ENCODE measurements at places on chromosomes 5 and 9.

- DNase-seq, result no peak
Measured at GRCh38 chr9:97531888-97532376, 30.5 kb downstream of the TMOD1 start.

DNA sequence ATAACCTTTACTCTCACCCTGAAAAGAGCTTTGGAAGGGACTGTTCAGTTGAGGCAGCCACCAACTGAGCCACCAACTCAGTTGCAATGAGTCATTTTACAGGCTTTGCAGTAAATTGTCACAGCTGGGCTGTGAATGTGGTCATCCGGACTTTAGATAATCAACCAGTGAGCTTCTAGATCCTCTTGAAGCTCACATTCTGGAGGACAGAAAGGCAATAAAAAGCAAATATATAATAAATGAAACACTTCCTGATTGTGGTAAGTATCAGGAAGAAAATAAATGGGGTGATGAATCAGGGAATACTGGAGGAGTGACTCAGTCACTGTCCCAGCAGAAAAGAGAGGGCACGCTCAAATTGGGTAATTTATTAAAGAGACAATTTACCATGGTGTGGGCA, 13.2 kb upstream of the C5orf58 start:
- DNase-seq, result no peak

DNA sequence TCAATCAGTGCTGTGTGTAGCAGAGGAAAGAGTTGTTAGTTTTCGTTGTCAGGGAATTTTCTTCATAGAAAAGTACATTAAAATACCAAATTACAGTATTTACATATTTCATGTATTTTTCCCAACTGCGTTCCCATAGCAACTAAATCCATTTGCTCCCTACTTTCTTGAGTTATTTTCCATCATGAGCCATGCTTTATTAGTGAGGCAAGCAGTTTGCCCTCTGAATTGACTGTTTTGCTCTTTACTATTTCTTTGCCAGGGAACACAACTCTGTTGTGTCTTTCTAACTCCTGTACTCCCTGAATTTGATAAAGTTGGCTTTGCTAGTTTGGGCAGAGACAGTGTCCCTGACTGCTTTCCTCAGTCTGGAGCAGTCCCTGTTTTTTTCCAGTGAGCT, 276.2 kb upstream of the SLC30A5 start:
- DNase-seq, result no peak

DNA sequence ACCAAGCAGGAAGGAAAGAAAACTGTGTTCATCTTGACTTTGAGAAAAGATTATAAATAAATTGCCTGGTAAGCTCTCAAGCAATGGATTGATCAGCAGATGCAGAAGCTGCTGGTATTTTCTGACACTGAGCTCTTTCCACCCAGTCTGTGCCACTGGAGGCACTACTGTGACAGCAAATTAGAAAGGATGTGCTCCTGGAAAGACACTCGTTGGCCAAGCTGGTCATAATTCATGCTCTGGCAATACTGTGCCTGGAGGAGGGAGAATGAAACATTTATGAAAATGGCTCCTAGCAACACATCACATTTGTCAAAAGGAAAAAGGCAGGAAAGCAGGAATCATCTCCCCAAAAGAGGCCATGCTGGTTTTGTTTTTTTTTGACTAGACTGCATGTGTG, 84.2 kb downstream of the CAVIN4 start:
- DNase-seq, result no peak

- no peak for DNase-seq
Measured at GRCh38 chr9:70156729-70157128, 102.0 kb upstream of the SMC5 start.

GRCh38 chr5:150085191-150085912, 1.0 kb downstream of the CSF1R start:
- DNase-seq, result peak; percentile 26
